GM12864 (cell line): ENCODE measurements at places on chromosomes 3 and 15.
A peak's percentile ranks its signal among the peaks of the same experiment; 100 is the strongest.

DNA sequence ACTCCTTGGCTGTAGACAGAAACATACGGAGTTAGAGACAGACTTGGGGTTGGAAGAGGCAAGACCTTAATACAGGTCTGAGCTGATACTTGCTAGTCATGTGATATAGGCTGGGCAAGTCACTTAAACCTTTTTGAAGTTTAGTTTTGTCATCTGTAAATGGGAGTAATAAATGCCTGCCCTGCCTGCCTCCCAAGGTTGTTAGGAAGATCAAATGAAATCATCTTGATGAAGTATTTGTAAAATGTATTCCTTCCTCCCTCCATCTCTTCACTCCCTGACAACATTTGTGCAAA is 2.9 kb downstream of the PXK start:
- DNase-seq = no peak

DNA sequence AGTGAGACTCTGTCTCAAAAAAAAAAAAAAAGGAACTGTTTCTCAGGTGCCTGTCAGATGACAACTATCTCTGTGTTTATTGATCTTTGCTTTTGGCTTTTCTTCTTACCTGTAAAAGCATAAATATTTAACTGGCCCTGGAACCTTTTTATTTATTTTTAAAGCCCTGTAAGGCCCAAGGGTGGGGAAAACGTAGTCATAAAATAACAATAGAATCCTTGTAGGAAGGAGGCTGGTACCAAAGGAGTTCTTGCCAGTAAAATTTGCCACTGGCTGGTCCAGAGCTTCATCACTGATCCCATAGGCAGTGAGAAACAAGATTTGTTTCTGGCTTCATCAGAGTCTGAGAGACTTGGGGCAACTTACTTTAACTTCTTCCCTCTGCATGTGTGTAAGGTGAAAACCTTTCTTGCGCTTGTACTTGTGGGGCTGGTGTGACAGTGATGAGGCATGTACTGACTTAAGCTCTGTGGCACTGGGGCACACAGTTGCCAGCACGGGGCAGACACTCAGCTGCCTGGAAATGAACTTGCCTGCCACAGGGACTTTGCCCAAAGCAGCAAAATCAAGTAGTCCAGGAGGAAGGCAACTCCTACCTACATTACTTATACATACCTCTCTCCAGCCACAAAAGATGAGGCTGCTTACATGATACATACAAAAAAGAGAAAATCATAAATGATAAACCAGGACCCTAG is 19.6 kb downstream of the B4GALT4 start:
- no peak for DNase-seq

- DNase-seq = no peak
Observed at GRCh38 chr3:156826144-156826895, at the start of gene LEKR1. LEKR1 (plus strand) TSS chr3:156826353; CDS start chr3:156829330, 2,977 bp downstream.

GRCh38 chr3:24263069-24263668 is 231.5 kb downstream of the THRB start:
- DNase-seq = no peak

GRCh38 chr3:69320871-69321271 is 65.0 kb downstream of the FRMD4B start:
- peak; percentile 41 for DNase-seq

- DNase-seq = no peak
Observed at GRCh38 chr3:44326019-44326418, 12.5 kb upstream of the TCAIM start.

- no peak for DNase-seq
Observed at GRCh38 chr3:8576841-8577571, 67.6 kb downstream of the SSUH2 start.

- DNase-seq = no peak
Observed at GRCh38 chr3:98726084-98726483, 37.1 kb upstream of the ST3GAL6 start.

DNA sequence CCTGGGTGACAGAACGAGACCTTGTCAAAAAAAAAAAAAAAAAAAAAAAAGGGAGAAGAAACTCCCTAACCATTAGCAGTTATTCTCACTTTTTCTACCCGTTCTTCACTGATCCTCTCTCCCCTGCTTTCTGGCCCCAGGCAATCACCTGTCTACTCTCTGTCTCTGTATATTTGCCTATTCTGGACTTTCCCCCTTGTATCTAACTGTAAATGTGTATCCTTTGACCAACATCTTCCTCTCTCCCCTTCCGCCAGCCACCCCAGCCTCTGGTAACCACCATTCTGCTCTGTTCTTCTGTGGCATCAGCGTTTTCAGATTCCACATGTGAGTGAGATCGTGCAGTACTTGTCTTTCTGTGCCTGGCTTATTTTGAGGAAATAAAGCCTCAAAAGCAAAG is 6.9 kb downstream of the CYFIP1 start:
- DNase-seq = no peak

GRCh38 chr3:14418296-14419250 is 16.2 kb downstream of the SLC6A6 start:
- no peak for DNase-seq

- DNase-seq = no peak
Observed at GRCh38 chr3:55059027-55059629, 131.3 kb upstream of the LRTM1 start.

- DNase-seq = no peak
Observed at GRCh38 chr3:69684309-69684961, 54.8 kb upstream of the MITF start.

DNA sequence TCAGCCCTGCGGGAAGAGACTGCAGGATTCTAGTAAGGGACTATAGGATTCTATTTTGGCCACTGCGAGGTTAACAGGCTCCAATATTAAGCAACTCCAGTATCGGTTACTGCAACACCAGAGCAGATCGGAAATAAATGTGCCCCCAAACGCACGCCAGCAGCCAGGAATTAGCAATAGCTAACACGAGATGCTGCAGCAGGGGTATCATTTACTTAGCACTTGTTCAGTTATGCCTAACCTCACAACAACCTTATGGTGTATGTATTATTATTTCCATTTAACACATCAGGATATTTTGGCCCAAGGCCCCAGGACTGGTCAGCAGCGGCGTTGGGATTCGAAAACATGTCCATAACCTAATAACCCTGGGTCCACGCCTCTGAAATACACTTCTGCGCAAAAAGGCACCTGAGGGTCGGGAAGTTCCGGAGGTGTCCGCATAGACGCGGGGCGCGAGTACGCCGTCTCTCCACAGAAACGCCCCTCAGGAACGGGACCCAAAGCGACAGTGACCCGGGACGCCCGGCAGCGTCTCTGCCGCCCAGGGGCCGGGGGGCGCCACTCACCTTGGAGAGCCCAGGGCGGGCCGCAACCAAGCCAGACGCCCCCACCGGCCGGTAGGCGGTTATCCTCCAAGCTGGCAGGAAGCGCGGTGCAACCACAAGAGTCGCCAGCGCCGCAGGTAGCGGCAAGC is 681 bp downstream of the PIK3CB start:
- no peak for DNase-seq

DNA sequence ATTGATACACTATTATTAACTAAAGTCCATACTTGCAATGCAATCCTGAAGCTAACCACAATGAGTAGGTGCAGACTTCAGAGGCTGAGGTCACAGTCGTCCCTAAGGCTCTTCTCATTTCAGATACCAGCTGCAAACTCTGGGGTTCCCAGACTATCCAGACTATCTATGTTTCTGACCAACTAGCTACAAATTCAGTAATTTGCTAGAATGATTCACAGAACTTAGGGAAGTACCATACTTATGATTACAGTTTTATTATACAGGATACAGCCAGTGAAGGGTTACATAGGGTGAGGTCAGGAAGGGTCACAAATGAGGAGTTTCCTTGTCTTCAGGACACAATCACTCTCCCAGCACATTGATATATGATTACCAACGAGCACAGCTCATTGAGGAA is 36.5 kb downstream of the PPM1L start:
- DNase-seq = no peak

DNA sequence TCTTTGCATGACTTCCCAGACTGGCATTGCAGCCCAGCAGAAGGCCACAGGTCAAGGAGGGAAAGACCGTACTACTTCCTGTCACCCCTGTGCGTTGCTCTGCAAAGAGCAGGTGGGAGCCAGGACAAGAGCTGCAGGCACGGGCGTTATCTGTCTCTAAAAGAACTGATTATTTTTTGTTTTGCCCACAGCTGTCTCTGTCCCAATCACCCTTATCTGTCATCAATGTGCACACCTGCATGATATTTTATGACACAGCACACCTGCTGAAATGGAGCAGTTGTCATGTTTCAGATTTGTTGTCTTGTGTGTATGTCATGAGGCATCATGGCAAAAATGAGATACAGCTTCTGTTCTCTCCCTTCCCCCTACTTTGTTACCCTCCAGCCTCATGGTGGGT is 58.8 kb downstream of the SLCO3A1 start:
- no peak for DNase-seq

- DNase-seq = no peak
Observed at GRCh38 chr3:51141573-51141972, 243.5 kb upstream of the MANF start.

- DNase-seq = peak; percentile 59
Observed at GRCh38 chr3:125035217-125035616, 20.6 kb downstream of the HEG1 start.

GRCh38 chr15:71649894-71650293 is 160.5 kb upstream of the NR2E3 start:
- DNase-seq = peak; percentile 4

GRCh38 chr15:50180091-50180490 is 1.9 kb upstream of the SLC27A2 start:
- DNase-seq = no peak

DNA sequence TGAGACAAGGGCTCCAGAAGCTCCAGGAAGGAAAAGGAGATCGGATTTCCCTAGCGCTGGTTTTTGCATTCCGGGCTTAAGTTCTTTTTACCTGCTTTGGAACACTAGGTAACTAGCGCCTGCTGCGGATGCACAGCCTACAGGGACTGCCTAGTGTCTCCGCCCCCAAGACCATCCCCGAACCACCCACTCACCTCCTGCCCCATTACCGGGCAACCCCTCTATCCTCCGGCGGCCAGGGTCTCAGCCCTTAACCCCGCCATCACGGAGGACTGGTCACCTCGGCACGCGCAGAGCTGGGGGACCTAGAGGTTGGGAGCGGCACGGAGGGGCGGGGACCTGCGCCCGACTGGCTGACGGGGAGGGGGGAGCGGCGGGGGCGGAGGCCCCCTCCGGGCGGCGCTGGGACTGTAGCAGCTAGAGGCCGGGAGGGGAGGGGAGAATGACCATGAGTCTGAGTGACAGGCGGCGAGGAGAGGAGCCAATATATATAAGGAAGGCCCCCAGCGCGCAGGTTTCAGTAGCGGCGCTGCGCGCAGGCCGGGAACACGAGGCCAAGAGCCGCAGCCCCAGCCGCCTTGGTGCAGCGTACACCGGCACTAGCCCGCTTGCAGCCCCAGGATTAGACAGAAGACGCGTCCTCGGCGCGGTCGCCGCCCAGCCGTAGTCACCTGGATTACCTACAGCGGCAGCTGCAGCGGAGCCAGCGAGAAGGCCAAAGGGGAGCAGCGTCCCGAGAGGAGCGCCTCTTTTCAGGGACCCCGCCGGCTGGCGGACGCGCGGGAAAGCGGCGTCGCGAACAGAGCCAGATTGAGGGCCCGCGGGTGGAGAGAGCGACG is at the start of gene DLL4:
TSS of gene DLL4 (plus strand) at position 520 of the 839 bp plus-strand sequence. CDS start 329 bp downstream, outside the sequence.
- DNase-seq = no peak

DNA sequence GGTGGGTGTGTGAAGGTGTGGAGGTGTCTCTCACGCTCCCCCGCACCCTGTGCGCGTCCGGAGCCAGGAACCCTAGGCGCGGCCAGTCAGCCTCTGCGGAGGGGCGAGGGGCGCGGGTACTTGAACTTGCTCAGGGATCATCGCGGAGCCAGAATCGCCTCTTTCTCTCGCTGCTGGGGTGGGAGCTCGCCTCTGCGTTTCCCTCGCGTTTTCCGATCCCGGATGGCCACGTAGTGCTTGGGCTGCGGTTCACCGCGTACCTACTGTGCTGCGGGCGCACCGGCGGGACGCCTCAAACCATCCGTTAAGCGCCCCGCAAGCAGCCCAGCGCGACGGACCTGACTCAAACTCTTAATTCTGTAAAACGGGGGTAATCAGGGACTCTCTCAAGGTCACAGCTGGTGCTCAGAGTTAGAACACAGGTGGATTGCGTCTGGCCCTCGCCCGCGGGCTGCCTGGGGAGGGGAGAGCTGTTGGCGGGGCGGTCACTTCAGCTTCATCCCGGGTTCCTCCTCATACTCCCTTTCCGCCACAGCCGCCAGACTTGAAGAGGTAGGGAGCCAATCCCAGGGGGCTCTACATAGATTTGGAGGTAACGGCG is 686 bp downstream of the MYRIP start:
- no peak for DNase-seq

DNA sequence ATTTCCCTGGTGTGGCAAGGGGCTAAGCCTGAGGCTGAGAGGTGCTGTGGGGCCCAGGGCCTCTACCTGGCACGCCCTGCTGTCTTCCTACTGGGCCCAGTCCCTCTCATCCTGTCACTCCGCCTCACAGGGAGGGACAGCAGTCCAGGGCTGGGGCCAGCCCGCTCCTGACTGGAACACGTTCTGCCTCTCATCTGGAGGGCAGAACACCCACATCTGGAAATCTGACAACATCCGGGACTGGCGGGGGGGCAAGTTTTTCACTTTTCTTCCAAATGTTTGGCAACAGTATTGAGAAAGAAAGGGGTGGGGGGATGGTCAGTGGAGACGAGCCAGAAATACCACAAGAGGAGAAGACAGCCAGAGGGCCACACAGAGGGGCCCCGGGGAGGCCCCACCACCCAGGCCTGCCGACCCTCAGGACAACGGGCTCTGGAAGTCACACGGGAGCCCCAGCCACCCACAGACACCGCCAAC is 1.8 kb upstream of the MYL3 start:
- DNase-seq = no peak

- no peak for DNase-seq
Observed at GRCh38 chr3:99818818-99819217, 1.2 kb downstream of the CMSS1 start.

DNA sequence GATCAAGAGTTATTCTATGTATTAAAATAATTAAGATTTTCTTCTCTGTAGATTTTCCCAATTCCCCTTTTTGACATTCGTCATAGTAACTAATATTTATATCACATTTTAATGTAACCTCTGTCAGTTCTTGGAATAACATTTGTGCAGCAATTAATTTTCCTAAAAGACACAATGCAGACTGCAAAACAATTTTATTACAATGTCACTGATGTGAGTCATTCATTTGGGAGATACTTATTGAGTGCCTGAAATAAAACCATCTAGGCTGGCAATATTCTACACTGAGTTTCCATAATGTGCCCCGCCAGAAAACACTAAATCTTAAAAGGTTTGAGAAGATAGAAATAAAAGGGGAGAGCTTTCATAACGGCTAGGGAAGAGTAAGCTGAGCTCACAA is 6.7 kb upstream of the USP13 start:
- DNase-seq = no peak

- DNase-seq = no peak
Observed at GRCh38 chr15:38186507-38186906, 66.1 kb upstream of the SPRED1 start.

GRCh38 chr3:62073038-62073437 is 300.3 kb downstream of the FEZF2 start:
- no peak for DNase-seq

- no peak for DNase-seq
Observed at GRCh38 chr3:10349801-10350200, 28.9 kb upstream of the SEC13 start.

- DNase-seq = no peak
Observed at GRCh38 chr15:34696506-34696905, 58.3 kb downstream of the GJD2 start.

- no peak for DNase-seq
Observed at GRCh38 chr3:53820084-53820483, 26.1 kb downstream of the CHDH start.
